Fibroblast of lung (primary cell): ENCODE measurements at places on chromosomes 11 and 22. TPM values are rescaled to one million over a fixed set of nuclear protein-coding genes. Genes with fewer than 3 reads are reported as not detected.
A peak's percentile ranks its signal among the peaks of the same experiment; 100 is the strongest.

DNA sequence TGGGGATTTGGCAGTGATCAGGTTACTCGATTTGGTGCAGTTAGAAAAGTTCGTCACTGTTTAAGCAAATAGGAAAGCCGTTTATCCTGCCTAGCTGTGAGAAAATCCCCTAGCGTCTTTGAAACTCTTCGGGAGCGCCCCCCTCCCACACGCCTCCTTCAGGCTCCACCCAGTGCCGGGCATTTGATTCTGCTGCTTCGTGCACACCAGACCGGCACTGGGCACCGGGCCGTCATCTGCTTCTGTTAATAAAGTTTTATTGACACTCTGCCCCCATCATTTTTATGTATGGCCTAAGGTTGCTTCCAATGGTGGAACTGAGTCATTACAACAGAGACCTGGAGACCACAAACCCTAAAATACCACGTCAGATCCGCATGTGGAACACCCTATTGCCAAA lies 50.9 kb downstream of the IGF2 start:
- no peaks in the 10 kb centered on the region for H3K27me3 ChIP-seq
- H3K4me3 ChIP-seq, result no peak overlapping the region
- H3K27ac ChIP-seq, result no peak overlapping the region
- no peaks in the 10 kb centered on the region for H3K36me3 ChIP-seq
- DNase-seq, result no peak
- no peaks in the 10 kb centered on the region for H3K4me1 ChIP-seq

OR8B2 gene
- total RNA-seq, result not detected in 2 replicates

GRCh38 chr22:32313532-32313931 lies 44.1 kb upstream of the RFPL3 start:
- H3K27me3 ChIP-seq, result no peaks in the 10 kb centered on the region
- no peak overlapping the region for H3K4me3 ChIP-seq
- no peak for DNase-seq
- no peaks in the 10 kb centered on the region for H3K4me1 ChIP-seq

KRTAP5-10 gene
- total RNA-seq, result not detected in 2 replicates

ZNF280B gene
- total RNA-seq, result 0.33 and 0.77 TPM in 2 replicates

DNA sequence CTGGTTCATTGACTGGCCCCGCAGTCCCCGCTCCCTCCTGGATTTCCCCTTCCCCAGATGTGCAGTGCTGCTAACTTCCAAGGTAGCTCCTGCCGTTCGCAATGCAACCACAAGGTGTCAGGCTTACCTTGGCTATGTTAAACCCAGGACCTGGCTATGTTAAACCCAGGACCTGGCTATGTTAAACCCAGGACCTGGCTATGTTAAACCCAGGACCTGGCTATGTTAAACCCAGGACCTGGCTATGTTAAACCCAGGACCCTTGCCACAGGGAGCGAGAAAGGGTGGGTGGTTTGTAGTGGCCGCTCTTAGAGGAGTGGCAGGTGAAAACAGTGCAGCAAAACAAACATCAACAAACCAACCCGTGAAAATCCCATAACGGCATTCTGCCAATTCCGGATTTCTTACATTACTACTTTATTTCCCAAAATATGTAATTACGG lies 2.9 kb upstream of the ADAMTS8 start:
- peak; percentile 51 for DNase-seq
- H3K27ac ChIP-seq, result no peak overlapping the region
- H3K36me3 ChIP-seq, result no peaks in the 10 kb centered on the region

MMP8 gene
- under 0.01 TPM in 1 of 2 replicates, not detected in the other for total RNA-seq

GRCh38 chr11:64056213-64056785 lies 20.6 kb downstream of the FLRT1 start:
- no peaks in the 10 kb centered on the region for H3K4me1 ChIP-seq
- DNase-seq, result no peak
- no peak overlapping the region for H3K27ac ChIP-seq
- no peaks in the 10 kb centered on the region for H3K36me3 ChIP-seq
- H3K27me3 ChIP-seq, result no peaks in the 10 kb centered on the region

DNA sequence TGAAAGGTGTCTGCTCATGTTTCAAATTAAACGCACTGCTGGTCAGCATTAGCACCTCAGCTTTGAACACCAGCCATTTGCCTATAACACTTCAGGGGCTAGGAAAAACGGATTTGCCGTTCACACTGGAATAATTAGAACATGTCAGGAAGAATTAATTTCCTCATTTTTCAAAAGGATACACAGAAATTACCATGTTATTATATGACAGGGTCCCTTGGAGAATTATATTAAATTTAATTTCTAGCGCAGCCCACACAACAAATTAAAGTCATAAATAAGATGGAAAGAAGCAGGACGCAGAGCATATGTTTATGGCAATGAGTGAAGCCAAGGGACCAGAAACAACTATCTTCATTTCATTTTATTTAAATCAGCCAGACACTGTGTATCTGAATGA lies 83.8 kb upstream of the SOX6 start:
- DNase-seq, result no peak
- no peaks in the 10 kb centered on the region for H3K36me3 ChIP-seq
- no peak overlapping the region for H3K4me3 ChIP-seq
- H3K4me1 ChIP-seq, result no peaks in the 10 kb centered on the region
- no peak overlapping the region for H3K27ac ChIP-seq
- no peaks in the 10 kb centered on the region for H3K27me3 ChIP-seq

MYBPC3 gene
- not detected in 2 replicates for total RNA-seq

- no peaks in the 10 kb centered on the region for H3K27me3 ChIP-seq
- peak; percentile 65 for DNase-seq
Observed at GRCh38 chr11:10303558-10304363, 1.1 kb upstream of the ADM start.

DNA sequence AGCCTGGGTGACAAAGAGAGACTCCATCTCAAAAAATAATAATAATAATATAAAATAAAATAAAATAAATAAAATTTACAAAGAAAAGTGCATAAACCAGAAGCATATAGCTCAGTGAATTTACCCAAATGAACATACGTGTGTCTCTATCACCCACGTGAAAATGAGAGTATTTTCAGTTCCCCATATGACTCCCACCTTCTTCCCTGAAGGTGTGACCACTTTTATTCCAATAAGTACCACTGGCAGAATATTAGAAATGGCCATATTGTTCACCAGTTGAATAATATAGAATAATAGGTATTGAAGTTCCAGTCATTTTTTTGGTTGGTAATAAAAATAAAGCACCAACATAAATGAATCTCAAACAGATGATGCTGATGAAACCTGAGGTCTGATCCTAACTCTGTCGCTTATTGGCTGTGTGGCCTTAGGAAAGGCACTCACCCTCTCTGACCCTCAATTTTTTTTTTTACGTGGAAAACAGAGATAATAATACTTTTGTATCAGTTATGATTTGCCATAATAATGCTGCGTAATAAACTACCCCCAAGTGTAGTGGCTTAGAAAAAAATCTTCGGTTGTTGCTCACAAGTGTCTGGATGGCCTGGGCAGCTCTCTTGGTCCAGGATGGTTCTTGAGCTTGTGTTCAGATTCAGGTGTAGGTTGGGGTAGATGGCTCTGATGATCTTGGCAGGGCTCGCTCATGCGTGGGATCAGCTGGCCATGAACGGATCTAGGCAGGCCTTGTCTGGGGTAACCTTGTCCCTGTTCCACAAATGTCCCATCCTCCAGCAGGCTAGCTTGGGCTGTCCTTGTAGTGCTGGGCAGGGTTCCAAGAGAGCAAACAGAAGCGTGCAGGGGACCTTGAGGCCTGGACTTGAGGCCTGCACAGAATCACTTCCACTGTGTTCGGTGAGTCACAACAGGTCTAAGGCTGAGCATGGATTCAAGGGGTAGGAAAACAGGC lies 88.1 kb downstream of the MYO18B start:
- no peaks in the 10 kb centered on the region for H3K27me3 ChIP-seq
- H3K4me3 ChIP-seq, result no peak overlapping the region
- DNase-seq, result no peak
- H3K4me1 ChIP-seq, result no peaks in the 10 kb centered on the region
- H3K27ac ChIP-seq, result no peak overlapping the region

OR6A2 gene
- total RNA-seq, result under 0.01 and 0.17 TPM in 2 replicates

DNA sequence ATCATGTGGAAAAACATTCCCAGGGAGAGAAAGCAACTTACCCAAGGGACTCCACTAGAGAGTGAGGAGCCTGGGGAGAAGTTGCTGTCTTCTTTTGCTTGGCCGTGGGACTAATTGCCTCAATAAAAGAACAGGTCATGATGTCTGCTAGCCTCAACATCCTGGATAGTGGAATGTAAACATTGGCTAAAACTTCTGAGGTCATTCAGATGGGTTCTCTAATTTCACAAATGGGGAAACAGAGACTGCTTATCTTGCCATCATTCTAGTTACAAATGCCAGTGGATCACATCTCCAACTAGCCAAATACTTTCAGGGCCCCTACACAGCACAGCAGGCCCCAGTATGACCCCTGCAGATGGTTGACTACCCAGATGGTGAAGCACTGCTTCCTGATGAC lies 28.4 kb upstream of the PAMR1 start:
- DNase-seq, result peak; percentile 93
- H3K4me1 ChIP-seq, result peaks cover 26% of the 10 kb centered on the region
- H3K27me3 ChIP-seq, result no peaks in the 10 kb centered on the region

DNA sequence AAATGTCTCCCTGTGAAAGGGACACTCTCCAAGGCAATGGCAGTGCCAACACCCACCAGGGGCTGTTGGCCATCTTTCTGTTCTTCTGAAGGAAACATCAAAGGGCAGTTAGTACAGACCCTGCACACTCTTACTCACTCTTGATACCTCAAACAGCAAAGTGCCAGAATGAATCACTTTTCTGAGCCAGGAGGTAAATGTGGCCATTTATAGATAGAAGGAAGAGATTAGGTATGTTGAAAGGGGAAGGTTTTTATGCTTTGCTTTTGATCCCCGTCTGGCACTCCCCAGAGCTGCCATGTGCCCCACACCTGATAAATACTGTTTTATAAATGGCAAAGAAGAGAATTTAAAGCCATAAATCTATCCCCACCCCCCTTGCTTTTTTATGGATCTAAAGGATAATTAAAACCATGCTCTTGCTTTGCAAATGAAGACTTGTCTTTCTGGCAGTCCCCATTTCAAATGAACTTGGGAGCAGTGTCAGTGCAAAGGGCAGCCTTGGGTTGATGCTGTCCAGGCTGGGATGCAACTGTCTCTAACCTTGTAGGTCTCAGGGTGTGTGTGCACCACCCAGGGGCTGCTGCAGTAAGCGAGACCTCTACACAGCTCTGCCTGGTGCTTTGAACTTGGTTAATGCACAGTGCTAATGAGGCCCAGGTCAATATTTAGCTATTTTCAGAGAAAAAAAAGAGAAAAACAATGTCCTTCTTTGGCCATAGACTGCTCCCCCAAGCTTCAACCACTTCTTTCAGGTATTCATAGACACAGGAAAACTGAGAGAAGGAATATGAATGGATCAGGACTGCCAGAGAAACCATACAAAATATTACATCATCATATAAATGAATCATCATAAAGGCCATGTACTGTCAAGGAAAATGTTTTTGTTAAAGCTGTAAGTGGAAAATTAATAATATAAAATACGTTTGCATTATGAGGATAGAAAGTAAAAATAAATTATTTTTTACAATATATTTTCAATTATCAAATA lies 207.5 kb downstream of the ETS1 start:
- H3K27ac ChIP-seq, result no peak overlapping the region
- no peaks in the 10 kb centered on the region for H3K4me1 ChIP-seq
- no peaks in the 10 kb centered on the region for H3K36me3 ChIP-seq
- no peak for DNase-seq
- H3K27me3 ChIP-seq, result no peaks in the 10 kb centered on the region

GRCh38 chr11:103380031-103380430 lies 270.8 kb downstream of the DYNC2H1 start:
- H3K36me3 ChIP-seq, result no peaks in the 10 kb centered on the region
- no peak for DNase-seq
- H3K4me1 ChIP-seq, result no peaks in the 10 kb centered on the region

DNA sequence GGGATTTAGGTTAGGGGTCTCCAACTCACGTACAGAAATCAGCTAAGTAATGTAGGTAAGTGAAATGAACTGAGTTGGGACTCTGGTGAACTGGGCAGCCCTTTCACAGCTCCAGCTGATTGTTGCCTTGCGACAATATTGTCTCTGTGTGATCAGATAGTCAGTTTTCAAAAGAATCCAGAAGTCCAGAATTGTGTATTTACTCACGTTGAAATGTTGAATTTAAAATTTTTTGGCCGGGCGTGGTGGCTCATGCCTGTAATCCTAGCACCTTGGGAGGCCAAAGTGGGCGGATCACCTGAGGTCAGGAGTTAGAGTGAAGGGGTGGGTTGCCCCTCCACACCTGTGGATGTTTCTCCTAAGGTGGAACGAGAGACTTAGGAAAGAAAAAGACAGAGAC lies 18.8 kb upstream of the WDR74 start:
- peaks cover 8% of the 10 kb centered on the region for H3K36me3 ChIP-seq
- peaks cover 12% of the 10 kb centered on the region for H3K4me1 ChIP-seq
- H3K27ac ChIP-seq, result no peak overlapping the region

MPZL3 gene
- 0.26 and 0.33 TPM in 2 replicates for total RNA-seq

GRCh38 chr22:33328789-33329296 lies 270.7 kb upstream of the SYN3 start:
- peak; percentile 36 for DNase-seq
- no peak overlapping the region for H3K27ac ChIP-seq
- no peaks in the 10 kb centered on the region for H3K27me3 ChIP-seq
- H3K4me3 ChIP-seq, result no peak overlapping the region
- H3K36me3 ChIP-seq, result no peaks in the 10 kb centered on the region
- H3K4me1 ChIP-seq, result no peaks in the 10 kb centered on the region

INPP5J gene
- 0.26 and 0.33 TPM in 2 replicates for total RNA-seq

DNA sequence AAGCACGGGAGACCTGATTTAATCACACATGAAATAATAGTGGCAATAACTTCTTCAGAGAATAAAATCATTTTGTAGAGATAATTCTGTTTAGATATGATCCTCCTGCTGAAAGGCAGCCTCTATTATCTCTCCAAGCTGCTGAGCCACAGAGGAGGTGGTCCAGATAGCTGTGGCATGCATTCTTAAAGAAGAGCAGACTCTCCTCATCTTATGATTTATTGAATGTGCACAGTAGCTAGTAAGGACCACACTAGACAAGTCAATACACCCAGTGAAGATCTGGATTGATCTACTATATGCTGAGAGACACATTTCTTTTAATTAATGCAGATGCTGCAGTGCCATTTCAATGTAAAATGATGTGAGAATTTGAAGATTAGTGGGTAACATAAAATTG lies 552.9 kb upstream of the ANO3 start:
- no peaks in the 10 kb centered on the region for H3K36me3 ChIP-seq
- H3K4me3 ChIP-seq, result no peak overlapping the region
- DNase-seq, result no peak
- no peaks in the 10 kb centered on the region for H3K27me3 ChIP-seq

GNG3 gene
- total RNA-seq, result not detected in 2 replicates
